GM10248 (cell line): ENCODE measurements at places on chromosomes 7 and 10.

- DNase-seq, result no peak
These were observed 143.3 kb upstream of the AGK start for GRCh38 chr7:141407893-141408292.

GRCh38 chr7:86844608-86845007 lies 200.9 kb downstream of the GRM3 start:
- no peak for DNase-seq

- no peak for DNase-seq
These were observed 267.7 kb downstream of the MAD1L1 start for GRCh38 chr7:1964913-1965578.

DNA sequence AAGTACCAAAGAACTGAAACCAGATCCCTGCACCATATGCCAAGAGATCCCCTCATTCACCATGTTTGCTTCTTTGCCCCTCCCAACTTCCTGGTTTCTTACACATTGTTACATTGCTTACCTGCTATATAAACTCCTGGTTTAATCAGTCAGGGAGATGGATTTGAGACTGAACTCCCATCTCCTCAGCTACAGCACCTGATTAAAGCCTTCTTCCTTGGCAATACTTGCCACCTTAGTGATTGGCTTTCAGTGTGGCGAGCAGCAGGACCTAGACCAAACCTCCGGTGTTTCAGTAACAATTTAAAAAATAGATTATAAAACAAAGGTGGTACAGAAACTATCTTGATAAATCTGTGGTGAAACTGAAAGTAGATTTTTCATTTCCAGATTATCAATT lies 122.6 kb downstream of the ST7 start:
- DNase-seq, result no peak

- no peak for DNase-seq
These were observed 11.1 kb upstream of the PWWP2B start for GRCh38 chr10:132385721-132386418.

- no peak for DNase-seq
These were observed 268.9 kb upstream of the PFKP start for GRCh38 chr10:2798336-2799022.

DNA sequence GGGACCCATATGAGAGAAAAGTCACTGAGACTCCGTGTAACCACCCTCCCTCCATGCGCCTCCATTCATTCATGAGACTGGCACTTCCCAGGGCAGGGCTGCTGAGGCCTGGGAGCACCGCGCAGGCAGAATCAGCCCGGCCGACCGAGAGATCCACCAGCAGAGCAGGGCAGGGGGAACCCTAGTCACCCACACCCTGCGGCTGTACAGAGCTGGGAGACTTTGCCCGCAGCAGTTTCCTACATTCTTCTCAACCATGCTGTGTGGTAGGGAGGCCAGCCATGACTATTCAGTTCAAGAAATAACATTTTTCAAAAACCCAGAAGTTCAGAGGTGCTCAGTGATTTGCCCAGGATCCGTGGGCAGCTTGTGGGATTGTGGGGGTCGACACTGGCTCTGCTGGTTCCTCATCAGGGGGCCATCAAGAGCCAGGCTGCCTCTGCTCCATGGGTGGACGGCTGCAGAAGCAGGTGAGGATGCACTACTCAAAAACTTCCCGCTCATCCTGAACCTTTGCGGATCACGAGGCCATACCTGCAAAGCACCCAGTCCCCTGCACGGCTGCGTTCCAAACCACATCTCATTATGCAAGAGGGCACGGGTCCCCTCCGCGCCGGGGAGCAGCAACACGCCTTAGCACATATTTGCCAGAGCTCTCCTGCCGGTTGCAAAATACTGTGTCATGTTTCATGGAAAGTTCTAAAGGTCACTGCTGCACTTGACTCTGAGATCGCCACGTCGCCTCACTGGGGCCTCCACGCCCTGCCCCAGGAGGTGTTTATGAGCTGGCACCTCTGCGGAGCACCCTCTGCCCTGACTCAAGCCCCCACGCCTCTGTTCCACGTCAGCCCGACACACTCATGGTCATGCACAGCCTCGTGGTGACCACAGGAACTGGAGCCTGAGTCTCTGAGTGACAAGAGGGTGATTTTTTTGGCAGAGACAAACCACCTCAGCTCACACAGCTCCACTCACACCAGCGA lies 132.0 kb downstream of the PRKAG2 start:
- no peak for DNase-seq

DNA sequence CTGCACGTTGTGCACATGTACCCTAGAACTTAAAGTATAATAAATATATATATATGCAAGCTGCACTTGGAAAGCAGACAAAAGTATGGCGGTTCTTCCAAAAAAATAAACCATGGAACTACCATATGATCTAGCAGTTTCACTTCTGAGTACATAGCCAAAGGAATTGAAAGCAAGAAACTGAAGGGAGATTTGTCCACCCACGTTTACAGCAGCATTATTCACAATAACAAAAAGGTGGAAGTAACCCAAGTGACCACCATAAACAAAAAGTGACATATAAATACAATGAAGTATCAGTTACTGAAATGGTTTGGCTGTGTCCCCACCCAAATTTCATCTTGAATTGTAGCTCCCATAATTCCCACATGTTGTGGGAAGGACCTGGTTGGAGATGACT lies 525.3 kb upstream of the CELF2 start:
- no peak for DNase-seq

- no peak for DNase-seq
These were observed 9.7 kb upstream of the TTYH3 start for GRCh38 chr7:2621948-2622640.

GRCh38 chr7:155518633-155519032 lies 27.7 kb downstream of the CNPY1 start:
- no peak for DNase-seq

DNA sequence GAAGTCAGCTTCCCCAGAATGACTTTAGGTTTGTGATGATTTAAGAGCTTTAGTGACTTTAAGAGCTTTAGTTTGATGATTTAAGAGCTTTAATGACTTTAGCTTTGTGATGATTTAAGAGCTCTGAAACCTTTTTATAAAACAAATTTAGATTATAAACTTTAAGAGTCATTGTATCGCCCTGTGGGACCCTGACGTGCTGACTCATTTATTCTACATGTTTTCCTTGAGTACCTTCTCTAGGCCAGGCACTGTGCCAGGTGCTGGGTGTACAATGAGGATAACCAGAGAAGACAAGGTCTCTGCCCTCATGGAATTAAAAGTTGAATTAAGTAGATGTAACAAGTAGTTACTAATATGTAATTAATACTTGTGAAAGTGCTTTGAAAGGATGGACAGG lies 45.4 kb downstream of the CNNM1 start:
- no peak for DNase-seq

- no peak for DNase-seq
These were observed 41.1 kb downstream of the PUS7 start for GRCh38 chr7:105480931-105481330.

DNA sequence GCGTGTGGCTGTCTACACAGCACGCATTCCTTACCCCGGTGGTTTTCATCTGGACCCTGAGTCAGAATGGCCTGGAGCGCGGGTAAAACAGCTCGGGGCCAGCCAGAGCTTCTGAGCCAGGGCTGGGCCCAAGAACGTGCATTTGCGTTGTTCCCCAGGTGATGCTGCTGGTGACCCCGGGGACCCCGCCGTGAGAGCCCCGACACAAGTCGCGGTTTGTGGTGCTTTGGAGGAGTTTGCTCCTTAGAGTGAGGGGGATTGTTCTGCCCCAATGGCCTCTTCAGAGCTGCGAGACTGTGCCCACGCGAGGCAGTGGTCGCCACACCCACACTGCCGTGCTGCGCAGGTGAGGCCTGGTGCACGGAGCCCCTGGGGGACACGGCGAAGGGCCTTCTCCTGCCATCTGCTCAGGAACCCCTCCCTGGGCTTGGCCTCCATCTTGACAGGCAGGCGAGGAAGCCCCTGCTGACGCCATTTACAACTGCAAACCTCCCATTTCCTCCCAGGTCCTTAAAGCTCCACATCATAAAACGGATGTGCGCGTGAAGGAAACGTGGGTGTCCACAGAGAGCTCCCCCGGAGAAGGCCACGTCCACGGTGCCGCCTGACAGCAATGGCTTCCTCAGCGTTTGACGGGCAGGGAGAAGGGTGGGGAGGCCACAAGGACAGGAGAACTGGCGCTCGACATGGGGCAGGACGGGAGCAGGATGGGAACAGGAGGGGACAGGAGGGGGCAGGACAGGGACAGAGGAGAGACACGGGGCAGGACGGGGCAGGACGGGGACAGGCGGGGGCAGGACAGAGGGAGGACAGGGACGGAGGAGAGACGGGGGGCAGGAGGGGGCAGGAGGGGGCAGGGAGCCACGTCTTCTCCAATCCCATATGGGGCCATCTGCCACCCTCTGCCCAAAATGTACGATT lies 477.2 kb downstream of the DNAJB6 start:
- no peak for DNase-seq
